Activated CD8-positive, alpha-beta memory T cell treated with anti-CD3 and anti-CD28 coated beads, Interleukin-2, amount 10 ng/mL, durations not matched to agents 7 days and 5 days (primary cell): ENCODE measurements at places on chromosomes 13 and 19.

- DNase-seq = no peak
Measured at GRCh38 chr13:91313103-91313502, 34.4 kb upstream of the MIR17HG start.

DNA sequence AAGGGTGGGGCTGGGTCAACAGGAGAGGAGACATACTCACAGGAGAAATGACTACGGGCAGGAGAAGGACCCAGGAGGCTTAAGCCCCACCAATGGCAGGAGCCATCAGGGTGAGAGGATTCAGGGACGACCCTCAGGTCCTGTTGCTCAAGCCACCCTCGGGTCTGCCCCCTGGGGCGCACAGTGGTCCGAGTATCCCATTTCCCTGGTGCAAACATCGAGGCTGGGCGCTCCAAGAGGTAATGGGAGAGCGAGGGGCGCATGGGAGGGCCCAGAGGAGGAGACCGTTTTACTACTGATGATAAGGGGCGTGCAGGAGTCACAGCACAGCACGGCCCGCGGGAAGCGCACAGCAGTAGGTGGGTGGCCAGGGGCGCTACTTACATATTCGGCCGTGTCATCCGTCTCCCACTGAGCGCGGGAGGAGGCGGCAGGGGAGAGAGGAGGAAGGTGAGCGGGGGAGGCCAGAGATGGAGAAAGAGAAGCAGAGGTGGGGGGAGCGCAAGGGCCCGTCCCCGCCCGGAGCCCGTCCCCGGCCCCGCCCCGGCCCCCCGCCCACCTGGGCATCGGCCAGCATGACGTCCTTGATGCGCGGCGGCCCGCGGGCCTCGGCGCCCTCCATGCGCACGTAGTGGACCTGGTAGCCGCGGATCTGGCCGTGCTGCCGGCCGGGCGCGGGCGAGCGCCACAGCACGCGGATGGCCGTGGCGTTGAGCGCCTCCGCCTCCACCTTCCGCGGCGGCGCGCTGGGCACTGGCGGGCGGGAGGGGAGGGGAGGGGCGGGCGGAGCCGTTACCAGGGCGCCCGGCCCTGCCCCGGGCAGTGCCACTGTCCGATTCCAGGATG is 111.5 kb downstream of the PTPRS start:
- DNase-seq = no peak

GRCh38 chr19:36136964-36137686 is 2.7 kb upstream of the CAPNS1 start:
- DNase-seq = no peak

DNA sequence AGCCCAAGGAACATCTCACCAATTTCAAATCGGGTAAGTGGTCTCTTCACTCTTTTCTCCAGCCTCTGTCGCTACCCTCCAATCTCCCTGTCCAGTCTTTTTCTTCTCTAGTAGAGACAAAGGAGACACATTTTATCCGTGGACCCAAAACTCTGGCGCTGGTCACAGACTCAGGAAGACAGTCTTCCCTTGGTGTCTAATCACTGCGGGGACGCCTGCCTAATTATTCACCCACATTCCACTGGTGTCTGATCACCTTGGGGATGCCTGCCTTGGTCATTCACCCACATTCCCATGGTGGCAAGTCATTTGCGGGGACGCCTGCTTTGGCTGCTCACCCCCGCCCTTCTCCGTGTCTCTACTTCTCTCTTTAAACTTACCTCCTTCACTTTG is 13.8 kb upstream of the OR10H1 start:
- DNase-seq = no peak

DNA sequence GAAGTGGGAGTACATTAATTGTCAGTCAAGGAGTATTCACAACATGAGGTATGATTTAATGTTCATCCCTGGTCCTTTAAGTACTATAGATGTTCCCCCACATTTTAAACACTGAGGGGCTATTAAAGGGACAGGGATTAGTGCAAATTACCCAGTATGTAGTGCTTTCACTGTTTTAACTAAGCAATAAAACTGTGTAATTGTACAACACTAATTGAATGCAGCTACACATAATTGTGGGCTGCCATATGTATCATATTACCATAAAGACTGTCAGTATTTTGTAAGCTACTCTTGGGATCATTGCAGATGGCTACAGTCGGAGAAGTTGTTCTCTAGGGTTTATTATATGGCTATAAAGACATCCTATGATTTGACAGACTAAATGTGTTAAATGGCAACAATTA is 316.6 kb downstream of the DCLK1 start:
- no peak for DNase-seq

DNA sequence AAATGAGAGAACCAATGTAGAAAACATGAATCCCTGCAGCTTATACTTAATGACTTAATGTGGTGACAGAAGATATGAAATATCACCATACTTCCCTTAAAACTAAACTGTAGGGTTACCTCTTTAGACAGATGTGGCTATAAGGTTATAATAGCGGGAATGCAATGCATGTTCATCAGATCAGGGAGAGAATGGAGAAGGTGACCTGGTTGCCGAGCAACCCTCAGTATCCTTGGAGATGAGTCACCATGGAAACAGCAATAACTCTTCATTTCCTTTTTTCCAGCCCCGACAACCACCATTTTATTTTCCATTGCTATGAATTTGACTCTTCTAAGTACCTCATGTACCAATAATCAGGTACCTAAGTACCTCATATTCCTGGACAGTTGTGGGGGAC is 28.0 kb upstream of the ZNF835 start:
- no peak for DNase-seq

GRCh38 chr19:28224441-28224840 is 988.5 kb downstream of the UQCRFS1 start:
- no peak for DNase-seq

GRCh38 chr19:7366701-7367420 is 18.1 kb downstream of the ARHGEF18 start:
- DNase-seq = peak; percentile 50

GRCh38 chr19:42095814-42096230 is 19.9 kb downstream of the ZNF574 start:
- no peak for DNase-seq

DNA sequence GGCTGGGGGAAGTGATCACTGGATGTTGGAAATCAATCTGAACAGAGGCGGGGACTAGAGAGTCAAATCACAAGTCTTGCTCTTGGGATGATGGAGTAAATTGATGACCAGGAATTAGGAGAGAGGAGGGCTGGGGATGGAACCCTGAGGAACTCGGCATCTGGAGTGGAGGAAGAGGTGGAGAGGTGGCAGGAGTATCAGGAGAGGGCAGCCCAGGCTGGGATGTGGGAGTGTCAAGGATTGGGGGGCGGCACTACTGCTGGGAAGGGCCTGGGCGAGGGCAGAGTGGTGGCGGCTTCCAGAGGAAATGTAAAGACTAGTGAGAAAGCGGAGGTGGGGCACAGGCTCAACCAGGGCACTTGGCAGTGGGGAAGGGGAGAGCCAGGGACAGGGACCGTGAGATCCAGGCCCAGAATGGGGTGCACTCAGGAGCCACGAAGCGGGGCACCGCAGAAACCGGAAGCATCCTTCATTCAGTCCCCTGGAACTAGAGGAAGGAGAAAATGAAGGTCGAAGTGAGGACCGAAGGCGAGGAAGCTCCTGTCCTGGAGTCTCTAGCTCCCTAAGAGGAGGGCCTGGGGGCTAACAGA is 81.2 kb upstream of the GPR183 start:
- DNase-seq = peak; percentile 5

- DNase-seq = peak; percentile 96
Measured at GRCh38 chr19:1438035-1438932, at the start of gene RPS15. TSS of gene RPS15 (plus strand) at chr19:1438396. CDS start at chr19:1438426, 30 bp downstream.

DNA sequence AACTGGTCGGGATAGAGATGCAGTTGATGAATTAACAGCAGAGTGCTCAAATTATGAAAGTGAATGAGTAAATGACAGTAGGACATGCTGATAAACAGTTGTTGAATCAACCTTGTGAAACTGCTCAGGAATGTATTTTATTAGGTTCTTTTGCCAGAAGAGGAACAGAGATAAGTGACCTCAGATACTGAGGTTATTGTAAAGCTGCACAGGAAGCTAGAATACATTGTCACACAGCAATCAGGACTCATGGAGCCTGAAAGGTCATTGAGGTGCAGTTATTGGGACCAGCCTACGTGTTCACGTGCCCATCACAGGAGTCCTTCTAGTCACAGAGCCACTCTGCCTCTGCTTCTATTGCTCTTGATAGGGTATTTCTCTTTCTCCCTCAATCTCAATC is 47.5 kb upstream of the MED4 start:
- DNase-seq = no peak

GRCh38 chr19:51020988-51021651 is 1.6 kb upstream of the KLK10 start:
- no peak for DNase-seq
